ENCODE measurements at places on chromosomes 2 and 18. TPM values are rescaled to one million over a fixed set of nuclear protein-coding genes. Genes with fewer than 3 reads are reported as not detected.

GRCh38 chr2:155145758-155146229 is 447.3 kb downstream of the KCNJ3 start:
- H3K4me3 ChIP-seq, result no peak overlapping the region

DNA sequence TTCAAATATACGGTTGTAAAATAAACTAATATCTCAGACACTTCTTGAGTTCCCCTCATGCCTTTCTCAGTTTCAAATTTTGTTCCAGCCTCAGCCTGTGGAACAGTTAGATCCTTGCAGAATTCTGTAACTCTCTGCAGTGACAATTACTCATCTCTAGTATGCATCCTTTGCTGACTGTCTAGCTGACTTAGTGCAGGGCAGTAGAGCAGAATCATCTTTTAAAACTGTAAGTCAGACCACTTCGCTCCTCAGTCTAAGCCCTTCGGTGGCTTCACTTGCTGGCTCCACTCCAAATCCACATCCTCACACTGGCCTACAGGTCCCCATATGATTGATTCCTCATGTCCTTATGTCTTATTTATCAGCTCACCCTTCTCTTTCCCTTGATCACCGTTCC is 164.1 kb upstream of the ZSWIM2 start:
- H3K27ac ChIP-seq, result no peak overlapping the region
- H3K27me3 ChIP-seq, result no peaks in the 10 kb centered on the region
- DNase-seq, result no peak
- H3K4me3 ChIP-seq, result no peak overlapping the region

DNA sequence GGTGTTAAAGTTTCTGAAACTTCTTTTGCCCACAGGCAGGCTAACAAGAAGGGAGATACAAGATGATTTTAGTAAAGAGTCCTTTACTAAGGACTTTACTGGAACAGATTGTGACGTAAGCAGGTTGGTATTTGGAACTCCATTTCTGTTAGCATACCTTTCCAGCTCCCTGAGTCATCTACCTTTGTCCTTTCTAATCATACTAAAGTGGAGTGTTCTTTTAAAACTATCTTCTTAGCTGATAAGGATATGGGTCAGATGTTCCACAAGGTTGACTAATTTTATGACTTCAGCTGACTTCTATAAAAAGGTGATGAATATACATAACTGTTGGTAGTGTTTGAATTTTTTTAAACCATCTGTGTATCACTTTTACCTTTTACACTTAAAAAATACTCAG is 21.1 kb downstream of the UGP2 start:
- peaks cover 25% of the 10 kb centered on the region for H3K4me1 ChIP-seq
- H3K4me3 ChIP-seq, result no peak overlapping the region
- no peaks in the 10 kb centered on the region for H3K27me3 ChIP-seq
- H3K27ac ChIP-seq, result no peak overlapping the region
- peaks cover 46% of the 10 kb centered on the region for H3K36me3 ChIP-seq

- no peak for DNase-seq
- no peak overlapping the region for H3K27ac ChIP-seq
- no peaks in the 10 kb centered on the region for H3K36me3 ChIP-seq
- peak overlapping the region; percentile 81 for H3K4me3 ChIP-seq
These were observed 1.5 kb downstream of the GAREM1 start for GRCh38 chr18:32469190-32469651.

DNA sequence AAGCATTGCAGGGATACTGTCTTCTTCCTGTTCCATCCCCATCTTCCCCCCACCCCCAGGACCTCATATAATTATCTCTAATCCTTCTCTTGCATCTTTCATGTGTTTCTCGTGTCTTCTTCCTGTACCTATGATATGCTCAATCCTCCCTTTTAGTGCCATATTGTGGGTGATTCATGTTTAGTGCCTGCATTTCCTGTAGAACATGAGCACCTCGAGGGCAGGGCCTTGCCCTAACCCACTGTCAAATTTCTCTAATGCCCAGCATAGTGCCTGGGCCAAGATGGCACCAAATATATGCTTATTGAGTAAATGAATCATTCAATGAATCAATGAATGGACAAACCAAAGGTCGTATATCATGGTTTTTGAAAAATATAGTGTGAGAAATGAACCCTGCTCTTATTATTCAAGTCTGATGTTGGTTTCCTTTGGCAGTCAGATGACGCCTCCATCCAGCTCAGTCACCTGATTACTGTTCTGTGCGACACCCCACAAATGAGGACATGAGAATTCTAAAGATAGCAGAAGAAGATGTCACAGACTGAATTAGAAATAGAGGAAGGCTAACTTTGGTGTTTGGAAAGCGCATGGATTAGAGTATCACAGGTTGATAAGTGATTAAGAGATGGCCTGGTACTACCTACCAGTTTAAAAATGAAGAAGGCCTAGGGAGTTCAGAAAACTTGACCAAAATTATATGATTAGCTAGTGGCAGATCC is 278.4 kb downstream of the PRKCE start:
- H3K36me3 ChIP-seq, result peaks cover 2% of the 10 kb centered on the region
- H3K4me1 ChIP-seq, result no peaks in the 10 kb centered on the region
- no peaks in the 10 kb centered on the region for H3K27me3 ChIP-seq
- no peak overlapping the region for H3K4me3 ChIP-seq

GRCh38 chr18:73933685-73934084 is 213.9 kb downstream of the FBXO15 start:
- no peak for DNase-seq
- H3K27me3 ChIP-seq, result no peaks in the 10 kb centered on the region
- no peak overlapping the region for H3K4me3 ChIP-seq
- H3K36me3 ChIP-seq, result no peaks in the 10 kb centered on the region
- H3K27ac ChIP-seq, result no peak overlapping the region

DNA sequence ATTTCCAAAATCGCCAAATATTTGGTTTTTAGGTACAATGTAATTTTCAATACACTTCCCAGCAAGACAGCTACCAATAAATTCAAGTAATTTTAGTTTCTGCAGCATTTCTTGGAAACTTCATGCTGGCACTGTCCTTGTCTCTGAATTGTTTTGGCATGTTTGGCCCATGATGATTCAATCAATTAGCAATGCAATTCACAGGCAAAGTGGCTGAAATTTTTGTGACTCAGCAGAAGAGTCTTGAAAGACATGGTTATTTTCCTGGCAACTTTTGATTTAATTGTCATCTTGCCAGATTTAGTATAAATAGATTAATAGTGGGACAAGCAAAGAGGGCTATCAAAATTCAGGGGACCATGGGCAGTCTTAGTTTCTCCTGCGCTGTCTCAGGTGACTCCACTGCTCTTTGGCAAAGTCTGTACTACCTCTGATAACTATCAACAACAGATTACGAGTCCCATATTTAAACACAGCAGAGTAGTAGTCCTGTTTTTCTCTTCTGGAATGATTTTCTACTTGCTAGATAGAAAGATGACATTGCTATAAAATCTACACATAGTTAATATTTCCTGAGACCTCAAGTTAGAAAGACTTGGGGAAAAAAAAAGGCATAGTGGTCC is 88.9 kb upstream of the CYP26B1 start:
- no peak overlapping the region for H3K27ac ChIP-seq
- no peaks in the 10 kb centered on the region for H3K27me3 ChIP-seq
- H3K4me3 ChIP-seq, result no peak overlapping the region
- peaks cover 6% of the 10 kb centered on the region for H3K4me1 ChIP-seq

DNA sequence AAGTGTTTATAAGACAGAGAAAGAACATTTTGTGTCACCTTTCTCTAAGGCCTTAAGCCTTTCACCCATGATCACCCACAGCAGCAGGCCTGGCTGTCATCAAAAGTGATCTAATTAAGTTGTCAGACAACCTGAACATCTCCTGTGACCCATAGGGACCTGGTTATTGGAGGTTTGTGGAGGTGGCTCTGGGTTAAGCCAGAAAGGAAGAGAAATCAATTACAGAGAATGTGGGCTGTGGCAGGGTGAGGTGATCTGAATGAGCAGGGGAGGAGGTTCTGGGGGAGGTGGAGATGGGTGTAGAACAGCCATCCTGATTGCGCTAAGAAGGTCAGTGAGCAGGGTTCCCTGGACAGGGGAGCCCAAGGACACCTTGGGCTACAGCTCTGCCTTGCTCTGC is 170.8 kb downstream of the FSHR start:
- H3K4me1 ChIP-seq, result no peaks in the 10 kb centered on the region
- H3K4me3 ChIP-seq, result no peak overlapping the region
- H3K27ac ChIP-seq, result no peak overlapping the region
- H3K36me3 ChIP-seq, result no peaks in the 10 kb centered on the region

DNA sequence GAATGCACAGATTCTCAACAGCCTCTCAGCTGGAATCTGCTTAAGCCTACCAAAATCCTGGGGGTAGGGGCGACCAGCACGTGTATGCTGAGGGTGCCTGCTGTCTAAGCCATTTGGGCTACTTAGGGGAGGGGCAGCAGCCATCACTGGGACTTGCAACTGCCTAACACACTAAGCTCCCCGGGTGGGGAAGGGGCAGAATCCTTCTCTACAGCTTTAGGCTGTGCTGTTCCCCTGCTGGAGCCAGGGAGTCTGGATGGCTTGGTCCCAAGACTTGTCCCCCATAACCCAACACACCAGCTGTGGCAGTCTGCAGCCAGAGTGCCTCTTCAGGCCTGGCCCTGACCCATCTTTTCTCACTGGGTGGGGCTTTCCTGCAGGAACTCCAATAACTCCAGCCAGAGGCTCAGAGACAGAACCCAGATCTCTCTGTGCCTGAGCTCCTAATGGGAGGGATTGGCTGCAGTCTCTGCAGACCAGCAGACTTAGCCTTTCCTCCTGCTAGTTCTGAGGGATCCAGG is 305.4 kb upstream of the RND3 start:
- DNase-seq, result no peak
- no peak overlapping the region for H3K4me3 ChIP-seq
- H3K27me3 ChIP-seq, result no peaks in the 10 kb centered on the region

DNA sequence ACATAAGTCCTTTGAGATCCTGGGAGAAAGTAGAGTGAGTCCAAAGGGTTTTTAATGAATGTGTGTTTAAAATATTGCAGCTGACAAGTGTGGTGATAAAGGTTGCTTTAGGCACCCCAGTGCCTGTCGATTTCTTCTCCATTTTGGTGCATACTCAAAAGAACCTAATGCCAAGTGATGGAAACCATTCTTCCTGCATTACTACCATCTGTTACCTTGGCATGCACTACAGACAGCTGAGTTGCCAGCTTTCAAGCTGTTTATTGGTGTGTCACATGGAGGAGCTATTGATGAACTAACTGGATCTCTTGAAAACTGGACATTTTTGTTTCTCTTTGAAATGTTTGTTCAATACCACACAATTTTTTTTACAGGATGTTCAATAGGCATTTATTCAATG is 350.0 kb downstream of the AKAIN1 start:
- no peaks in the 10 kb centered on the region for H3K4me1 ChIP-seq
- H3K4me3 ChIP-seq, result no peak overlapping the region
- no peaks in the 10 kb centered on the region for H3K36me3 ChIP-seq
- no peaks in the 10 kb centered on the region for H3K27me3 ChIP-seq
- H3K27ac ChIP-seq, result no peak overlapping the region
- no peak for DNase-seq

DNA sequence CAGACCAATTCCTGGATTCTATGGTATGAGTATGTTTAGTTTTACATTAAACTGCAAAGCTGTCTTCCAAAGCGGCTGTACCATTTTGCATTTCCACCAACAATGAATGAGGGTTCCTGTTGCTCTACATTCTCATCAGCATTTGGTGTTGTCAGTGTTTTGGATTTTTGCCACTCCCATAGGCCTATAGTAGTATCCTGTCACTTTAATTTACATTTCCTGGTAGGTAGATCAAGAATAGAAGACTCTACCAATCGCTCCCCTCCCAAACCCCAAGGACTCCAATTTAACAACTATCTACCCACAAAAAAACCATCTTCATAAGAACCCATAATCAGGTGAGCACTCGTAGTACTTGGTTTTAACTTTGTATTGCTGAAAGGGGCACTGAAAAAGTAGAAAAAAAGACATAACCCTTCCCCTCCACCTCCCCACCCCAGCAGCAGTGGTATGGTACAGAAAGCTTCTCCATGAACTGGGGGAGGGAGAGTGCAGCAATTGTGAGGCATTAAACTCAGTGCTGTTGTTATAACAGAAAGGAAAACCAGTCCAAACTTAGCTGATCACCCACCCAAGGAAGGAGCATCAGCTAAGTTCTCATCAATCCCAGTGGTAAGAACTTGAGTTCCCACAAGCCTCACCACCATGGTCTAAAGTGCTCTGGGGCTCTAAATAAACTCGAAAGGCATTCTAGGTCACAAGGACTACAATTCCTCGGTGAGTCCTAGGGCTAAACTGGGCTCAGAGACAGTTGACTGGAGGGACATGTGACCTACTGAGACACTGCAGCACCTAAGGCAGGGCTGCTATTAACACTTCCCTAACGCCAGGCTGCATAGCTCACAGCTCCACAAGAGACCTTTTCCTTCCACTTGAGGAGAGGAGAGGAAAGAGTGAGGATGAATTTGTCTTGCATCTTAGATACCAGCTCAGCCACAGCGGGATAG is 35.5 kb upstream of the CYTIP start:
- H3K27ac ChIP-seq, result peak overlapping the region; percentile 97
- H3K36me3 ChIP-seq, result peaks cover 17% of the 10 kb centered on the region
- H3K4me1 ChIP-seq, result peaks cover 72% of the 10 kb centered on the region
- no peaks in the 10 kb centered on the region for H3K27me3 ChIP-seq

GRCh38 chr2:11938196-11938595 is 191.8 kb downstream of the LPIN1 start:
- peaks cover 2% of the 10 kb centered on the region for H3K27me3 ChIP-seq
- H3K36me3 ChIP-seq, result no peaks in the 10 kb centered on the region
- H3K4me3 ChIP-seq, result no peak overlapping the region
- no peak for DNase-seq
- H3K4me1 ChIP-seq, result peaks cover 2% of the 10 kb centered on the region
- H3K27ac ChIP-seq, result no peak overlapping the region

TFPI gene
- total RNA-seq, result not detected

EVX2 gene
- total RNA-seq, result not detected

TNS1 gene
- total RNA-seq, result 21.2 TPM

Measured in activated naive CD8-positive, alpha-beta T cell treated with anti-CD3 and anti-CD28 coated beads, Interleukin-2, amount 10 ng/mL, durations not matched to agents 7 days and 5 days (primary cell).